ENCODE measurements at places on chromosomes 13 and 19. TPM values are rescaled to one million over a fixed set of nuclear protein-coding genes. Genes with fewer than 3 reads are reported as not detected.

DNA sequence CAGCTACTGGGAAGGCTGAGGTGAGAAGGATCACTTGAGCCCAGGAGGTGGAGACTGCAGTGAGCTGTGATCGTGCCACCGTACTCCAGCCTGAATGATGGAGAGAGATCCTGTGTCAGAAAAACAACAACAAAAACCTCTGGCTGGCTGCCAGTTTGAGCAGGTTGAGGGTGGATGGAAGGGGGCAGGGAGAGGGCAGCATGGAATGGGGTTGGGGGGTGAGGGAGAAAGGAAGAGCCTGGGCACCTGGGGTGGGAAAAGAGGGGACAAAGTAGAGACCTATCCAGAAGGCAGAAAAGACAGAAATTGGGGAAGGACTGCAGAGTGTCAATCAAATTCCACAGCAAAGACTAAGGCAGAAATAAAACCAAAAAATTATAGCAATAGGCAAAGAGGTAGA is 4.7 kb downstream of the SLC1A5 start:
- no peak for DNase-seq

DNA sequence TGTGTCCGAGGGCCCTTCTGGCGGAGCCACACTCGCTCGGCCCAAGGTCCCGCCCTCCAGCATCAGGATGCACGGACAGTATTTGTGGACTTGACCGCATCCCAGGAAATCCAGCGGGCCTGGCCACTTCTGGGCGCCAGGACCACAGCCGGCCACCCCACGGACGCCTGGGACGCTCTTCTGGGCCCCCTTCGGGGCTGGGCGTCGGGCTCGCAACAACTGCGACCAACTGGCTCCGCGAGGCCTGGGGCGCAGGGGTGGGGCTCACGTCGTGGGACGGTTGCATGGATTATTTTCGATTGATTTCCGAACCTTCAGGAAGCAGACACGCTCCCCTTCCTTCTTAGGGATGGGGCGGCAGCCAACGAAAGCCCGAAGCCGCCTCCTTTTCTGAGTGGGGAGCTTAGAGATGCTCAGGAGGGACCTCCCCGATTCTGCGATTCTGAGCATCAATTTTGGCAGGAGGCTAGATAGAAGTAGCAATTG is 521 bp upstream of the NUP58 start:
- no peak for DNase-seq

- DNase-seq = peak; percentile 77
Observed at GRCh38 chr13:36275190-36276002, 22.2 kb downstream of the CCDC169 start.

DNA sequence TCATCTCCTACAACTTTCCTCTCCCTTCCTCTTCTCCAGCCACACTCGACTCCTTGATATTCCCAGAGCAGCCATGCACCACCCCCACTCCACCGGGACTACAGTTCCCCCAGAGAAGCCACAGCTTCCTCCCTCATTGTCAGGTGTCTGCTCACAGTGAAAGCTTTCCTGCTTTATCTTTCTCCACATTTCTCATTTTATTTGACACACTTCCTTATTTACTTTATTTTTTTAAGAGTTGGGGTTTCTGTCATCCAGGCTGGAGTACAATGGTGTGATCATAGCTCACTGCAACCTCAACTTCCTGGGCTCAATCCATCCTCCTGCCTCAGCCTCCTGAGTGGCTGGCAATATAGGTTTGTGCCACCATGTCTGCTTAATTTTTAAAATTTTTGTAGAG is 464.6 kb downstream of the MYO16 start:
- DNase-seq = no peak

DNA sequence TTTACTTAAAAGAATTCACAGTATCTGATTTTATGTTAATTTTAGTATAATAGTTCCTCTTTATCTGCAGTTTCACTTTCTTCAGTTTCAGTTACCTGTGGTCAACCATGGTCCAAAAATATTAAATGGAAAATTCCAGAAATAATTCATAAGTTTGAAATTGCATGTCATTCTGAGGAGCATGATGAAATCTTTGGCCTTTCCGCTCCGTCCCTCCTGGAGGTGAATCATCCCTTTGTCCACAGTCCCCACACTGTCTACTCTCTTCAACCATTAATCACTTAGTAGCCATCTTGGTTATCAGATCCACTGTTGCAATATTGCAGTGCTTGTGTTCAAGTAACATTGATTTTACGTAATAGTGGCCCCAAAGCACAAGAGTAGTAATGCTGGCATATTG is 26.9 kb downstream of the SLITRK6 start:
- DNase-seq = no peak

DNA sequence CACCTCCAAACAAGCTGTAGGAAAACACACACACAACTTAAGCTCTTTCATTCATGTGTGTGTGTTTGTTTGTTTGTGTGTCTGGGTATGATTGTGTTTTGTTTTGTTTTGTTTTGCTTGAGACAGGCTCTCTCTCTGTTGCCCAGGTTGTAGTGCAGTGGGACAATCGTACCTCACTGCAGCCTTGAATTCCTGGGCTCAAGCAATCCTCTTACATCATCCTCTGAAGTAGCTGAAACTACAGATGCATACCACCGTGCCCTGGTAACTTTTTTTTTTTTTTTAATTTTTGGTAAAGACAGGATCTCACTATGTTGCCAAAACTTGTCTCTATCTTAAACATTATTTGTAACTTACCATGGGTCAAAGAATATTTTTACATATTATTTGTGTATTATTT is 431.7 kb downstream of the SLITRK1 start:
- no peak for DNase-seq

DNA sequence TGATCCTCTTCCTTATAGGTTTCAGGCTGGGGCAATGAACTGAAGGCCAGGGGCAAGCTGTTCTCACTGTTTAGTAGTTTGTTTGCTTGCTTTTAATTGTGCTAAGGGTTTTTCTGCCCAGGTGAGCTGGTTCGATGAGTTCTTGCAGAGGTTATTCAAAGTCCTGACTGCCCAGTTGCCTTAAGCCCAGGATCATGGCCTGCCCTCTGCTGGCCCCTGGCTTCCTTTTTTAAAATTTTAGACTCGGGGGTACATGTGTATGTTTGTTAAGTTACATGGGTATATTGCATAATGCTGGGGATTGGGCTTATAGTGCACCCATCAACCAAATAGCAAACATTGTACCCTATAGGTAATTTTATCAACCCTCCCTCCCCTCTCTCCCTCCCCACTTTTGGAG is 65.7 kb downstream of the ZNF536 start:
- DNase-seq = no peak

DNA sequence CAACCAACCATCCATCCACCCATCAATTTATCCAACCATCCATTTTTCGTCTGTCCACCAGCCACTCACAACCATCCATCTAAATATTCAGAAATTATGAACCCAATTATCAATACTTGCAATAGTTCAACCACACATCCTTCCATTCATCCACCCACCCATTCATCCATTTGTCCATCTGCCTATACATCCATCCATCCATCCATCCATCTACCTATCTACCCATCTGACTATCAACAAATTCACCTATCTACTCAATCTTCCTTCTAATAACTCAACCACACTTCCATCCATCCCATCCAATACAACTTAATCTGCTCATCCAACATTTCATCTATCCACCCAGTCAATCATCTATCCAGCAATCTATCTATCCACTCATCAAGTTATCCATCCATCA is 46.3 kb downstream of the UNC13A start:
- no peak for DNase-seq

DNA sequence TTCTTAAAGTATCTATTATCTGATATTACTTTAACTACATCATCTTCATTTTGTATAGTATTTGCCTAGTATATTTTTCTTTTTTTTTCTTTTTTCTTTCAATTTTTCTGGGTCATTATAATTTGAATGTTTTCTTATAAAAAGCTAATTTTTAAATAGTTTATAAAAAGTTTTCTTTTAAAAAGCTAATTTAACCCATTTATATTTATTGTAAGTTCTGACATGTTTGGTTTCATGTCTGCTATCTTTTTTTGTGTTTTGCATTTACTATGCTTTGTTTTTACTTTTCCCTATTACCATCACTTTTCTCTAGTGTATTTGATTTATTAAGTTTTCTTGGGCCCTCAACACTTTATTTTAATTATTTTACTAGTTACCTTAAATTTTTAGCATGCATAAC is 22.6 kb upstream of the RCBTB2 start:
- no peak for DNase-seq

GRCh38 chr19:35903550-35904179 is 1.3 kb downstream of the HCST start:
- DNase-seq = peak; percentile 7

DNA sequence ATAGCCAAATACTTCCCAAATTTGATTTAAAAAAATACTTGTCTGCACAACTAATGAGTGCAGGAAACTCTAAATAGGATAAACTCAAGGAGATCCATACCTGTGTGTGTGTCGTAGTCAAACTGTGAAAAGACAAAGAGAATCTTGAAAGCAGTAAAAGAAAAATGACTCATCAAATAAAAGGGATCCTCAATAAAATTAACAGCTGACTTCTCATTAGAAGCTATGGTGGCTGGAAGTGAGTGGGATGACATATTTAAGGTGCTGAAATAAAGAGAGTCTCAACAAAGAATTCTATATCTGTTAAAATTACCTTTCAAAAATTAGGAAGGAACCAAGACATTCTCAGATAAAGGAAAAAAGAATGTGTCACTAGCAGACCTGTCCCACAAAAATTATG is 13.7 kb downstream of the RNASEH2B start:
- no peak for DNase-seq

GRCh38 chr19:752652-753517 is 2.0 kb downstream of the MISP start:
- DNase-seq = peak; percentile 43

DNA sequence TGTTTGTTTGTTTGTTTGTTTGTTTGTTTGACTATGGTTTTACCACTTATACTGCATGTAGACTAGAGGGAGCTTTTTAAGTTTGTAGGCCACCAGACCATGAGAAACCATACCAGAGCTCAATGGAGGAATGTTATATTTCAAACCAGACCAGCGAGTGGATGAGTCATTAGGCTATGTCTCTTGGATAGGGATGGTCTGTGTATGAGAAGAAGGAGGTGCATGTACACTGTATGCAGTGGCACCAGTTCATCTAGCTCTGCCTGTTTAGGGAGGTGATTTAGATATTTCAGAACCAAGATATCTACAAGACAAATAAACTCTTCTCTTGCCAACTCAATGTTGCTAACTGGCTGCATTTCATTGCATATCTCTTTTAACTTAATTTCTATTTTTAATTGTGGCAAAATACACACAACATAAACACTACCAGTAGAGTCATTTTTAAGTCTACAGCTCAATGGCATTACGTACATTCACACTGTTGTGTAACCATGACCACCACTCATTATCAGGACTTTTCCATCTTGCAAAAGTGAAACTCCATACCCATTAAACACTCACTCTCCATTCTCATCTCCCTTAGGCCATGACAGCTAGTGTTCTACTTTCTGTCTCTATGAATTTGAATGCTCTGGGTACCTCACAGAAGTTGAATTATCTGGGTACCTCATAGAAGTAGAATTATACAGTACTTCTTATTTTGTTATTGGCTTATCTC is 29.2 kb downstream of the SYDE1 start:
- no peak for DNase-seq

DNA sequence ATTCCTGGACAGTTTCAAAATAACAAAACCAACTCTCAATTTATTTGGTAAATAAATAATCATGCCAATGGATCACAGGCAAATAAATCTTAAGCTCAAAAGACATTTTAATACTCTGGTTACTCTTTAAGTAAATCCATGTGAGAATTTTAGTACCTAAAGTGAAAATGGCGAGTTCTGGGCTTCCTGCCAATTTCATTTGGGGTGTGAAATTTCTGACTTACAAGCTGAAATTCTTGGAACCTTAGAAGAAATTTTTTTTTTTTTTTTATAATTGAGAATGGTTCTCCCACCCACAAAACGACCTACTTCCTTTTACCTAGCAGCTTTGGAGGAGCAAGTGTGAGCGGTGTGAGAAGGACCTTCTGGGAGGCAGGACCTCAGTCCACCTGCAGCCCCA is 354.5 kb upstream of the NBEA start:
- no peak for DNase-seq

DNA sequence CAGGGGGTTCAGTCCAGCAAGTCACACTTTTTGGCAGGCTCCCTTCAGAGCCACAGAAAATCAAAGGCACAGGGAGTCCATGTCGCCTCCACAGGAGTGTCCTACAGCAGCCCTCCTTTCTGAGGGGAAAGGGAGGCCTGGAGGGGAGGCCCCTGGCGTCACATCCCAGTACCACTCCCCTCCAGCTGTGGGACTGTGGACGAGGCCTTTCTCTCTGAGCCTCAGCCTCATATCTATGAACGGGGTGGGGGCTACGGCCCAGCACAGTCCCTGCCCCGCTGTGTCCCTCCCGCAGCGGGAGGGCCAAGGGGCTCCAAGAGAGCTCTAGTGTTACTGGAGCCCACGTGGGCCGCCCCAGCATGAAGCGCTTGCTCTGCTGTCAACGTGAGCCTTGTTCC is 23.8 kb downstream of the PEPD start:
- DNase-seq = no peak

- DNase-seq = no peak
Observed at GRCh38 chr13:30744681-30745077, 9.3 kb downstream of the ALOX5AP start.

DNA sequence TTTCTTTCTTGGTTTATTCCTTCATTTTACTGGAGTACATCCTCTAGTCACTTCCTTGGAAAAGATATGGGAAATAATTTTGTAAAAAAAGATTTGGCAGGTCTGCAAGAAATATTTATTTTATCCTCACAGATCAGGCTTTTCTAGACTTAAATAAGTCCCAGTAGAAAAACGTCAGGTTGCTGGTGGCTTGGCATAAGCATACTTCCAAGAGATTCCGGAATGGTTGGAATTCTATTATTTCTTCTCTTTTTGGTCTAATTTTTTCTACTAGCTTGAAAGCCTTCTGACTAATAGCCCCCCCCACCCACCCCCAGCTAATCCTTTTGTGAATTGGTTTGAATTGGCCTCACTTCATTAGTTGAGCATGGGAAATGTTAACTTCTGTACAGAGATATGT is 147.6 kb downstream of the ZIC5 start:
- no peak for DNase-seq

GRCh38 chr19:50290011-50290410 is 39.2 kb downstream of the KCNC3 start:
- no peak for DNase-seq

LRP3 gene
- 12.0 TPM for total RNA-seq

TARM1 gene
- not detected for total RNA-seq

ZNF90 gene
- total RNA-seq = 0.84 TPM

SHC2 gene
- total RNA-seq = 11.3 TPM

CCDC8 gene
- total RNA-seq = 0.56 TPM

ATP1A3 gene
- total RNA-seq = 0.05 TPM

OR7D2 gene
- under 0.01 TPM for total RNA-seq

LSM4 gene
- 185 TPM for total RNA-seq

Data from dermis blood vessel endothelial cell (primary cell).